Stimulated activated CD4-positive, alpha-beta T cell treated with anti-CD3 and anti-CD28 coated beads, Interleukin-1b, Interleukin-23, amount 100 ng/mL, for 1 hour (primary cell): ENCODE measurements at places on chromosomes 5 and 9.

DNA sequence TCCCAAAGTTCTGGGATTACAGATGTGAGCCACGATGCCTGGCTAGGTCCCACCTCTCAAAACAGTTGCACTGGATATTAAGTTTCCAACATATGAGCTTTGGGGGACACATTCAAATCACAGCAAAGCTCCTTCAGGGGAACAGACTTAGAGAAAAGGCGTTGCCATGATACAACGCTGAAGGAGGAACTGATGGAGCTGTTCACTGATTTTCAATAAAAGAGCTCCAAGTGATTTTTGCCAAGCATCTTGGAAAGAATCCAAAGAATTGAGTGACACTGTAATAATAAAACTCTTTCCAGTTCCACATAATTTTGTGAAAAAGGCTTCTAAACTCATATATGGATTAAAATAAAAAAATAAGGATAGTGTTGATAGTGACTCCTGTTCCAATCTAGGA is 72.5 kb downstream of the CSNK1A1 start:
- no peak for DNase-seq

DNA sequence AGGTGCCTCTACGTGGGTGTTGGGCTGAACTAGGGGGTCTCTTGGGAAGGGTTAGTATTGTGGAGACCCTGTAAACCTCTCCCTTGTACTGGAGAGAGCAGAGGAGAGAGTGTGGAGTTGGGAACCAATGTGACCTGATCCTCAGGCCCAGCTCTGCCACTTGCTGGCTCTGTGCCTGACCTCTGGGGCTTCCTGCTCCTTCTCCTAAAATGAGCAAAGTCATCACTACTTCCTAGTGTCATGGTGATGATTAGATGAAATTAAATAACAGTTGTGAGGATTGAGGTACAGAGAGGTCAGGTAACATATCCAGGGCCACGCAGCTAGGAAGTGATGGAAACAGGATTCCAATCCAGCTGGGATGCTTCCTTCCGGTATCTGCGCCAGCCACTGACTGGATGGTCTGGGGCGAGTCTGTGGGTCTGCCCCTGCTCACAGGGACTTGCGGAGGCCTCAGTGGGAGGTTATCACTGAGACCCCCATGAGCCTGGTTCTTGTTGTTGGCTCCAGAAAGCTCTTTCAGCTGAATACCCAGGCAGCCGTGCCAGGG is 9.2 kb downstream of the GALNT10 start:
- DNase-seq, result no peak

DNA sequence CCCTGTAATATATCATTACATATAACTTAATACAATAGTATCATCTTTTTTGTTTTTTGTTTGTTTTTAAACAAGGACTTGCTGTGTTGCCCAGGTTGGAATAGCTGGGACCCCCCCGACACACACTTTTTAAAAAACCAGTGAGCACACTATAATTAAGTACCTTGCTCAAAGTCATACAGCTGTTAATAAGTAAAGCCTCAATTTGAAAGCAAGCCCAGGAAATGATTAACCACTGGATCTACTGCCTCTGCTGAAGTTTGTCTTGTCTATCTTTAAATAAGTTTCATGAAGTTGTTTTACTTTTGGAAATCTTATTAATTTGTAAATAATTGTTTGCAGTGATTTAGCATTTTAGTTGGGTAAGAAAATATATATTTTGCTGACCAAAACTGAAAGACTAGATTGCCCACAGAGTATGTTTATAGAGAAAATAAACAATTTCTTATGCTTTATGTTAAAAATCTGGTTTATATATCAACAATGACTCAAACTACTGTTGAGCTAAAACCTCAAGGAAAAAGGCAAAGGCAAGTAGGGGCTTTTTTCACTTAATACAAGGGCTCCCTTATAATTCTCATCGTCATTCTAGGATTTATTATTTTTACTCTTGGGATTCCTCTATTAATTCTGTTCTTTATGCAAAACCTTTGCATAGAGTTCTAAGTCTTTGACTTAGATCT is 5.8 kb upstream of the CARNMT1 start:
- DNase-seq, result no peak

GRCh38 chr5:155480731-155481131 is 467.2 kb downstream of the KIF4B start:
- no peak for DNase-seq

DNA sequence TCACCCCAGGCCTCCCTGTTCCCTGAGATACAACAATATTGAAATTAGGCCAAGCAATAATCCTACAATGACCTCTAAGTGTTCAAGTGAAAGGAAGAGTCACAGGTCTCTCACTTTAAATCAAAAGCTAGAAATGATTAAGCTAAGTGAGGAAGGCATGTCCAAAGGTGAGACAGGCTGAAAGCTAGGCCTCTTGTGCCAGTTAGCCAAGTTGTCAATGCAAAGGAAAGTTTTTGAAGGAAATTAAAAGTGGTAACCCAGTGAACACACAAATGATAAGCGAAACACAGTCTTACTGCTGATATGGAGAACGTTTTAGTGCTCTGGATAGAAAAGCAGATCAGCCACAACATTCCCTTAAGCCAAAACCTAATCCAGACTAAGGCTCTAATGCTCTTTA is 39.8 kb downstream of the PTAR1 start:
- DNase-seq, result no peak
